Body of pancreas (tissue), 4 donors: ENCODE measurements at places on chromosomes 16 and 17.

GRCh38 chr16:20849589-20850390 is 43.5 kb downstream of the REXO5 start:
- peak; percentile 77 for DNase-seq

DNA sequence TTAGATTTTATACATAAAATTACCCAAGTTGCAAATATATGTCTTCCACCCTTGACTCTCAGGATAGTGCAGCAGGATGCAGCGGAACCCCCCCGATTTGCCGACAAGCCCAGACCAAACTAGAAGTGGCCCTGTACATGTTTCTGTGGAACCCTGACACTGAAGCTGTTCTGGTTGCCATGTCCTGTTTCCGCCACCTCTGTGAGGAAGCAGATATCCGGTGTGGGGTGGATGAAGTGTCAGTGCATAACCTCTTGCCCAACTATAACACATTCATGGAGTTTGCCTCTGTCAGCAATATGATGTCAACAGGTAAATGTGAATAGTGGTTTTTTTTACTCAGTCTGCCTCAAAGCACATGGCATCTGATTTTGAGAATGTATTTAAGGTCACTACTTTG is 70.7 kb downstream of the OMG start:
- DNase-seq, result no peak

DNA sequence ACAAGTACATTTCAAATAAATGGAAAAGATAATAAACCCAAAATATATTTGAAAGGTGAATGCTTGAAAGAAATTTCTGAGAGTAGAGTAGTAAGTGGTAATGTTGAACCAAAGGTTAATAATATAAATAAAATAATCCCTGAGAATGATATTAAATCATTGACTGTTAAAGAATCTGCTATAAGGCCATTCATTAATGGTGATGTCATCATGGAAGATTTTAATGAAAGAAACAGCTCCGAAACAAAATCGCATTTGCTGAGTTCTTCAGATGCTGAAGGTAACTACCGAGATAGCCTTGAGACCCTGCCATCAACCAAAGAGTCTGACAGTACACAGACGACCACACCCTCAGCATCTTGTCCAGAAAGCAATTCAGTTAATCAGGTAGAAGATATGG is 84.2 kb downstream of the C17orf58 start:
- no peak for DNase-seq

DNA sequence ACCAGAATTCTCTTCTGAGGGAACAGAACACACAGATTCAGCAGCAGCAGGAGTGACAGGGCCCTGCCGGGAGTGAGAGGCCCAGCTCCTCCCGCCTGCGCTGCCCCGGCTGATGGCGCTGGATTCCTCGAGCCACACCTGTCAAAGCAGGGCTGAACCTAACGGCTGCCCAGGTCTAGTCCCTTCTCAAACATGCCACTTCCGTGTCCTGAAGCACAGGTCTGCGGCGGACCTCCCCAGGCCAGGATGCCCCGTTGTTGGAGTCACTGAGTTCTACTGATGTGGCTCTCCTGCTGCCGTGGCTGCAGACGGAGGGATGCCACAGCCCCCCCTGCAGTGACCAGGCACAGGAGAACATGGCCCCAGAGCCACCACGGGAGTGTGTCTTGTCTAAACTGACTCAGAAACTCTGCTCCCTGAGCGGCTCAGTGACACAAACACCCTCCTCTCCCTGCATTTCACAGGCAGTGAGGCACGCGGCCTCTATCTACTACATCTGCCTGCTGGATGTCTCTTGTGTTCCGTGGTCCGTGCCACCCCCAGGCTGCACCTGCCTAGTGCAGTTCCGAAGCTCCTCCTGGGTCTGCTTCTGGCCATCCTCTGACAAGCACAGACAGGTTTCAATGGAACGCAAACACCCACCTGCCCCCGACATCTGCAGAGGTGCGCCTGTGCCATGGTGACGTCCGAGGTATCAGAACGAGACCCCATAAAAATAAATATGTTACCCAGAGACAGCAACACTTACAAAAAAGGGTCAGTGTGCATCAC is 44.7 kb upstream of the DNAH17 start:
- no peak for DNase-seq

- no peak for DNase-seq
Observed at GRCh38 chr16:17403156-17403809, 67.5 kb downstream of the XYLT1 start.

DNA sequence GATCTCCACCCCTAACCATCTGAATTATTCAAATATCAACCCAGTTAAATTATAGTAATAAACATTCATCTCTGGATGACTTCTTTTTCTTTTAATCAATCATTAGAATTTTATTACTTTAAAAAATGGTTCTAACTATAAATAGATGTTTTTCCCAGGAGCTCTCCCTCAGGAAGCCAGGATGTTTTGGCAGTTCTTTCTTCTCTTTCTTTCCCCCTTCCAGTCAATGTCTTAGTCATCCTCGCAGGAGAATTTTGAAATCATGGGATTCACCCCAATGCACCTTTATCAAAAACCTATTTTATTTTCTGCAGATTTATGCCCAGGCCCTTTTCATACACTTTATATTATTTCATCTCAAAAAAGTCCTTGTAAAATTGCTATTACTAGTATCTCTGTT is 711.6 kb downstream of the CDH11 start:
- DNase-seq, result no peak

- DNase-seq, result peak; percentile 88
Observed at GRCh38 chr17:1005361-1005946, 8.5 kb downstream of the TIMM22 start.

GRCh38 chr16:70298988-70299938 is at the start of gene DDX19B:
Gene DDX19B, plus strand, starts transcription at chr16:70299186. Its CDS starts 112 bp downstream, at chr16:70299298.
- DNase-seq, result peak; percentile 84

GRCh38 chr17:17190188-17190587 is 15.9 kb downstream of the PLD6 start:
- no peak for DNase-seq

GRCh38 chr17:78922816-78923498 is 2.2 kb downstream of the TIMP2 start:
- no peak for DNase-seq

DNA sequence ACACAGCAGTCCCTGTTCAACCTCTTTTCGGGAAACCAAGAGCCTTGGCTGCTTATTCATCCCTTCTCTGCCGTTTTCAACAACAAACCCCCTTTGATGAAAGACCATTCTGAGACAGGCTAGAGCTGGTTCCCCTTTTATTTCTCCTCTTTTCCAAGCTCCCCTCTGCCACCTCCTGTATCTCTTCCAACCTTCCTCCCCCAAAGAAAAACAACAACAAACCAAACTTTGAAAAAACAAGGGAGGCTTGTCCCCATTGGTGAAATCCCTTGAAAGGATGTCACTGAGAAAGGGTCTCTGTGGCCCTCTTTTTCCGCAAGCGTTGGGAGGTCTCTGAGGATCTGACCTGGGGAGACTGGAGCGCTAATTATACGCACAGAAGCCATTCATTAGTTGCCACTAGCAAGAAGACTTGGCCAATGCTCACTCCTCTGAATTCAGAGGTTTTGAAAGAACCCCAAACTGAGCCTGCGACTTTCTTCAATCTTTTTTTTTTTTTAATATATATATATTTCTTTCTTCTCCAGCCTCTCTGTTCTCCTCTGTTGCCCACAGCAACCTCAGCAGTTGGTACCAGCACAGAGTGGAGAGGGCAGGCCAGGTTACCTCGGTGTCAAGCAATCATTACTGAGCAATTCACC is 101.4 kb downstream of the PITPNC1 start:
- no peak for DNase-seq

GRCh38 chr16:52561910-52562741 is 15.2 kb upstream of the TOX3 start:
- no peak for DNase-seq

- no peak for DNase-seq
Observed at GRCh38 chr17:44376124-44376523, 12.5 kb upstream of the FAM171A2 start.

GRCh38 chr16:59591480-59591879 is 857.4 kb upstream of the GOT2 start:
- no peak for DNase-seq

DNA sequence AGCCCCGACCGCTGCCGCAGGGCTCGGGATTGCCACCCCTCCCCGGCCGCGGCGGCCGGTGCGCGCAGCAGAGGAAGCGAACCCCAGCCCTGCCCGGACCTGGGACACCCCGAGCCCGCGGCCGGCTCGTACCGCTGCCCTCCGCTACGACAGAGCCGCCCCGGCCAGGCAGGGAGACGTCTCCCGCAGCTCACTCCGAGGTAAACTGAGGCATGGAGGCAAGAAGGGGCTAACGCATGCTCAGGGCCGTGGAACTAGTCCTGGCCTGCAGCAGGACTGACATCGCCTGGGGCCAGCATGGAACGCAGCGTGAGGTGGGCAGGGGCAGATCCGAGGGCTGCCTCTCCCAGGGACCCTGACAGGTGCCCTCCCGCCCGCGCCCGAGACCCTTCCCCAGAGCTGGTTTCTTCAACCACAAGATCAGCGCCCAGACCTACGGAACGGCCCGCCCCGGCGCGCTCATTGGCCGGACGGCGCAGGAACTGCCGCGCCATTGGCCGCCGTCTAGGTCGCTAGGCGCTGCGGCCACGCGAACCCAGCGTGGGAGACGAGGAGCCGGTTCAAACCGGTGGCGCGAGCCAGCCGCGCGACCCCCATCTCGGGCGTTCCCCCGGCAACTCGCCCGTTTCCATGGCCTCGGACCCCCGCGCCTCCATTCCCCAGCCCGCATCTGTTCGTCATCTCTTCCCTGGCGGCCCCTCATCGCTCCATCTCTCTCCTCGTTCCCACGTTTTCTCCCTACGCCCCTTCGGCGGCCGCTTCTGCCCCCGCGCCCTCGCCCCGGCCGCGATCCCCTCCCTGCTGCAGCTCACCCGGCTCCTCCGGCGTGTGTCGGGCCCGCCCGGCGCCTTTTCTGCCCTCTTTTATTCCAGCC is at the start of gene SLC43A2:
Gene SLC43A2, minus strand, starts transcription at position 853 of the 874 bp plus-strand sequence. CDS start 960 bp downstream, outside the sequence.
- peak; percentile 80 for DNase-seq

DNA sequence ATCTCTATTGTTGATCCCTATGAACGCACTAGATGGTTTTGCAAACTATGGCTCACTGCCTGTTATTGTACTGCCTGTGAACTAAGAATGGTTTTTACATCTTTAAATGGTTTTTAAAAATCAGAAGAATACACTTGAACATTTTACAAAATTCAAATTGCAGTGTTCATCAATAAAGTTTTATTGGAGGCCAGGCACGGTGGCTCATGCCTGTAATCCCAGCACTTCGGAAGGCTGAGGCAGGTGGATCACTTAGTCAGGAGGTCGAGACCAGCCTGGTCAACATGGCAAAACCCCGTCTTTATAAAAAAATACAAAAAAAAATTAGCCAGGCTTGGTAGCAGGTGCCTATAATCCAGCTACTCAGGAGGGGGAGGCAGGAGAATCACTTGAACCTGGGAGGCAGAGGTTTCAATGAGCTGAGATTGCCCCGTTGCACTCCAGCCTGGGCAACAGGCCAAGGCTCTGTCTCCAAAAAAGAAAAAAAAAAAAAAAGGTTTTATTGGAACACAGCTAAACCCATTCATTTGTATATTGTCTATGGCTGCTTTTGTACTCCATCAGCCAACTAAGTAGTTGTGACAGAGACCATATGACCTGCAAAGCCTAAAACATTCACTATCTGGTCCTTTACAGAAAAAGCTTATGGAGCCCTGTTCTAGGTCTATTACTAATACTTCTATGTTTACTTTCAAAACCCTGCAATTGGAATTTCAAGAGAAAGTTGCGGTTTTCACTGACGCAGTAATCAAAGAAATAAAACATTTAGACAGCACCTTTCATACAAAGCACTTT is 18.9 kb downstream of the IKZF3 start:
- DNase-seq, result no peak

DNA sequence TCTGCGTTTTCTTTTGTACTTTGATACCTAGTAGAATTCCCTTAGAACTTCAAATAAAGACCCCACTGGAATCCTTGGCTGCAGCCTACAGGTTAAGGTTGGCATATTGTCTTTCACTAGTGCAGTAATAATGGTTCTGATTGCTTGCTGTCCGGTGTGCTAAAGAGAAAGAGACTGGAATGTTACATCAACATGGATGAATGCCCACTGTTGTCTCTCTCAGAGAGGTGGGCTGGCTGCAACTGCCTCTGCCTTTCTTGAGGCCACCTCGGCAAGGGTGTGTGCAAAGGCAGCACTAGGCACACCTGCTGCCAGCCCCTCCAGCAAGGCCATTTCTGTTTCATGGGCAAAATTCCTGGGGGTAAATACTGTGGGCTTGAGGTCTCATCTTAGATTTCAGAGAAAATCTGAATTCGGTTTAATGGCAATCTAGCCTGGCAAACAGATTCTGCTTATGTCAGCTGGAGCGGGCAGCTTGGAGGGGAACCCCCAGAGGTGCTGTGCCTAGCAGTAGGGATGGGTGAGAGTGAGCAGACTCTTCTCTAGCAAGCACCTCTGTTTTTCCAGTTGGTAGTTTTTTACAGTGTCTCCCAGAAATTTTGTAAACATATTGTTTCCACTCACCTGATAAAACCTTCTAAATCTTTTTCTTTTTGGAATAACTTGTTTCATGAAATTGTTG is 54.0 kb downstream of the MRTFB start:
- DNase-seq, result no peak

DNA sequence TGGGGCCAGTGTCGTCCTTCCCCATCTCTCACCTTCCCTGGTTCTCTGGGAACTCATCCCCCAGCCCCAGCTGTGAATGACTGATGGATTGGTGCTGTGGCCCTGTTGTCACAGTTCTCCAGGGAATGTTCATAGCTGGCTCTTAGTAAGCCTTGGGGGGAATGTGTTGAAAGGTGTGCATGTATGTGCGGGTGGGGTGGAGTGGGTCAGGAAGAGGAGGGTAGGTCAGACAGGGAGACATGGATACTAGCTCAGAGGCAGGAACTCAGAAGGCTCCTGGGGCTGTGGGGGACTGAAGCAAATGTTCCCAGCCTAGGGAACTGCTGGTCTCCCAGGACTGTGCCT is 4.3 kb downstream of the DLX4 start:
- no peak for DNase-seq

GRCh38 chr17:19538095-19539039 is 4.7 kb downstream of the SLC47A1 start:
- peak; percentile 36 for DNase-seq

DNA sequence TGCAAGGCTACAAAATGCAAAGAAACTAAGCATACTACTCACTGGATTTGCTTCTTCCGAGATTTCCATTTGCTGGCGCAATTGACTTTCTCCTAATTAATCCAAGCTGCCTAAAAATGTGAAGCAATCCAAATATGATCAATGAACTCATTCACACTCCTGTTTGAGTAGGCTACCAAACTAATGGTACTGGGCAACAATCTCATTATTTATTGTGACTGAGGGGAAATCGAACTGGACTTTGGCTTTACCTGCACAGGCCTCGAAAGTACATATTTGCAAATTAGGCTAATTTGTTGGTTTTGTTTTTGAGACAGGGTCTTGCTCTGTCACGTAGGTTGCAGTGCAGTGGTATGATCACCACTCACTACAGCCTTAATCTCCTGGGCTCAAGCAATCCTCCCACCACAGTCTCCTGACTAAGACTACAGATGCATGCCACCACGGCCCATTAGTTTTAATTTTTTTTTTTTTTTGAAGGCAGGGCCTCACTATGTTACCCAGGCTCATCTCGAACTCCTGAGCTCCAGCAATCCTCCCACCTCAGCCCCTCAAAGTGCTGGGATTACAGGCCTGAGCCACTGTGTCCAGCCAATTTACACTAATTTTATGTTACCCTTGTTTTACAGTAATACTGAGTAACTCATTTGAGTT is 2.6 kb downstream of the ERI2 start:
- no peak for DNase-seq
